CD4-positive, alpha-beta T cell treated with Interleukin-4 for 4 hours (primary cell): ENCODE measurements at places on chromosomes 4 and X.

DNA sequence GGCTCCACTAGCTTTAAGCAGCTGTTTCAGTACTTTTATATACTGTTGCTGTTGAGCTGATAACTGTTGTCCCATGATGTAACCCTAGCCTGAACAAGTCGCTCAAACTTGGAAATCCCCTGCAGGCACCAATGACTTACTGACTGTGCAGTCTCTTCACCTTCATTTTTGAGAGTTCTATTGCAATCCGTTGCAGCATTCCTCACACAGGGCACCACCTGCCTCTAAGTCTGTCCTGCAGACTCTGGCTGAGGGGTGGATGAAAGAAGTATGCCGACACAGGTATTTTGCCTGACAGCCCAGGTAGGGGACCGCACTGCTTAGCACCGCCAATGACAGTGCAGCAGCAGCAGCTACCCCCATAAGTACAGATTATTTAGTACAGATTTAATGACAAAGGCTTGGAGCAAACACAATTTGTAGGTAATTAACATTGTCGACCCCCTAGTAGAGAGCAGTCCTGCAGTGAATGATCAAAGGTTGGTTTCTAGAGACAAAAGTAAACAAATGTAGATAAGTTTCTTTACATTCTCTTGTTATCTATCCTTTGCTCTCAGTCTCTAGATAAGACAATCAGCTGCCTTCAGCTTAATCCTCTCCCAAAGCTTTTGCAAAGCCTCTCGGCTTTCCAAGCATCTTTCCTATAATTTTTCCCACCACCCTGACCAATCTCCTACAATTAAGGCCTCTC is 205.0 kb downstream of the PABPC4L start:
- no peak for DNase-seq

DNA sequence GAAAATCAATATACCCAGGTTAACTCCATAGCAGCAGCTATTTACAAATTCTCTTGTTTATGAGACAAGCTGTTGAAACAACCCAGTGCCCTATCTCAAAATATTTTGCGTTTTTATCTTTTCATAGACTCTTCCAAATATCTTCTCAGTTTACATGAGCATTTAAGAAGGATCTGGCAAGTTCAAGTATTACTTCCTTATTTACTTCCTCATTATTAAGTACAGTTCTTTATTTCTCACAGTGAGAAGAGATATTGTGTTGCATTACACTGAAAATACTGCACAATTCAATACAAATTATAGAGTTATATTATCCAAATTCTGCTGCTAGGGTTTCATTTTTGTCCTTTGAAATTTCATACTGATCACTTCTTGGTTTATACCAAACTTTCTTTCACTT is 43.6 kb upstream of the UCP1 start:
- DNase-seq = no peak

DNA sequence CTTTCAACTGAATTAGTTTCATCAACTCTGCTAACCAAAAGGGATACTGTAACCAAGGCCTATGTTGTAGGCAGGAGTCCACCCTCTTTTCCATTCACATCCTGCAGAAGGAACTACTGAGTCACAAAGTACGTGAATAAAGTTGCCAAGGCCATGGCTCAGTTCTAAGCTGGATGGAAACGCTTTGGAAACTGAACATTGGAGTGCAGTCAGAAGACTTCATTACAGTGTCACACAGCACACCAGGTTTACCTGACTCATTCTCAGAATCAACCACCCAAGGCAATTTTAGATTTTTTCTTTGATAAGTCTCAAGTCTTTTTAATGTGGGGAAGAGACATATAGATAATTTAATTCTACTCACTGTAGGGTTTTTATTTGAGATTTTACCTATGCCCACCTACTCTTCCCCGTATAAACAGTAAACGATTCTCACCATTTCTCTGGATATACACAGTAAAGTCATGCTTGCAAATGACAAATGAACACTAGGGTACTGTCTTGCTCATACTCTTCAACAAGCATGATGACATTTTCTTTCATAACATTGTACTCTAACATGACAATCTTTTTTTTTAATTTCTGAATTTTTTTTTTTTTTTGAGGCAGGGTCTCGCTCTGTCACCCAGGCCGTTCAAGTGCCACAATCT is 58.9 kb upstream of the RBM47 start:
- no peak for DNase-seq

- peak; percentile 60 for DNase-seq
Measured at GRCh38 chr4:153204728-153205648, 745 bp downstream of the TRIM2 start.

- no peak for DNase-seq
Measured at GRCh38 chrX:13994536-13995080, 35.1 kb downstream of the GEMIN8 start.

GRCh38 chr4:94533405-94534223 is 81.9 kb downstream of the PDLIM5 start:
- DNase-seq = no peak
